ENCODE measurements at places on chromosomes 4 and X.

DNA sequence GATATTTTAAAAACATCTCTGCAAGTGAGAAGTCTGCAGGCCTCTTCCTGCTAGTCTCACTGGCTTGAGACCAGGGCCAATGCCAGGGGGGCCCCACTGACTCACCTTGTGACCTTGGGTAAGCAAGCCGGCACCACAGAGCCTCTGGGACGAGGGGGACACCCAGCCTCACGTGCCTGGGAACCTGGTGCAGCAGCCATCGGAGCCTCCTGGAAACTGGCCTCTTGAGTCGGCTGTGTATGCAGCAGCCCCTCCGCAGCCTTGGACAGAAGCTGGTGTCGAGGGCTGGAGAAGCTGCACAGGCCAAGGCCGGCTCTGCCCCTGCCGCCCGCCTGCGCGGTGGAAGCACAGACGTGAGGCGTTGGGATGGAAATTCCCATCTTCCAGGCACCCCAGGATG is 8.7 kb downstream of the TADA2B start:
- no peak for DNase-seq

DNA sequence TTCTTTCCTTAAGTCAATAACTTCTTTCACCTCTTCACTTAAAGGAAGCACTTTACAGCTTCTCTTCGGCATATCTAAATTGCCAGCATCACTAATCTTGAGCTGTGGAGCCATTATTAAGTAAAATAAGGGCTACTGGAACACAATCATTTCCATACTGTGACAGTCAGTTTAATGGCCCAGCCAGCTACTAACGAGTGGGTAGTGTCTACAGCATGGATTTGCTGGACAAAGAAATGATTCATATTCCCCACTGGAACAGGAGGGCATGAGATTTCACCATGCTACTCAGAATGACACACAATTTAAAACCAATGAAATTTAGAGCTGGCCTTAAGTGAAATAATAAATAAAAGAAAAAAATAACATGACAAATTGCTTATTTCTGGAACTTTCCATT is 72.1 kb downstream of the DDIT4L start:
- no peak for DNase-seq

- no peak for DNase-seq
These were observed 440.3 kb downstream of the ZIC3 start for GRCh38 chrX:138006180-138006579.

DNA sequence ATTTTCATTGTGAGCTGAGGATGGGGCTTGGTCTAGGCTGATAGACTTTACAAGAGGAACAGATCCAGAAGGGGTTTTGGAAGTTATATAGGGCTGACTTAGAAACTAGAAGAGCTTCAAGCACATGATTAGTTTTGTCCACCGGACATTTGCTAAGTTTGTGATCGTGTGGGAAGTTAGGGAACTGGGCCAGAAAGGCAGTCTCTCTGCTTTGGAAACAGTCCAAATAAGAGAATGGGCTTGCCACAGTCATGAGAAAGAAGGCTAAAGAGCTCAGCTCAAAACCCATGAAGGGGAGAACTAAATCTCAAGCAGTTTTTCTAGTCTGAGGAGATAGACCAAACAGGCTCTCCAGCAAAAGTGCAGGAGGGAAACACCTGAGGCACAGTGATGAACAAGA is 67.8 kb downstream of the ZNF674 start:
- peak; percentile 21 for DNase-seq

- no peak for DNase-seq
These were observed 755.8 kb downstream of the RPA4 start for GRCh38 chrX:97639526-97639925.

- no peak for DNase-seq
These were observed 64.6 kb upstream of the TAPT1 start for GRCh38 chr4:16290681-16291420.
